Left colon (tissue), 2 donors: ENCODE measurements at places on chromosomes 6 and 20.

- no peak for DNase-seq
These were observed 101.5 kb downstream of the ISM1 start for GRCh38 chr20:13322621-13323020.

- DNase-seq, result no peak
These were observed 416.1 kb downstream of the BCKDHB start for GRCh38 chr6:80522576-80522975.

DNA sequence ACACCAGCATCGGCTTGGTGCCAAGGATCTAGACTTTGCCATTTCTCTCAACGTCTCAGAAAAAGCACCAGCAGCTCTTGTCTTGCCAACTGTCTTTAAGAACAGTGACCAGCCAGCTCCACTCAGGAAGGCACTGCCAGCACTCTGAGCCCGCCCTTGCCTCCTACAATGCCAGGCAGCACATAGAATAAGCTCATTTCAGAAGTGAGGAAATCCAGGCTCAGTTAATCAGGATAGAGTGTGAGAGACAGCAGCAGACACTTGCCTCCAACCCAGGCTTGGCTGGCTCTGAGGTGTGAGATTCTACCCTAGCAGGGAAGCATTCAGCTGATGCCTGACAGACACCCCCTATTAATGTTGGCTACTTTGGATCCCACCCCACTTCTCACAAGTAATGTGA is 4.3 kb upstream of the SYNDIG1 start:
- no peak for DNase-seq

GRCh38 chr6:46969206-46969605 is 47.5 kb upstream of the ADGRF5 start:
- DNase-seq, result no peak

- DNase-seq, result no peak
These were observed 65.1 kb upstream of the ADGRG6 start for GRCh38 chr6:142236691-142237090.

DNA sequence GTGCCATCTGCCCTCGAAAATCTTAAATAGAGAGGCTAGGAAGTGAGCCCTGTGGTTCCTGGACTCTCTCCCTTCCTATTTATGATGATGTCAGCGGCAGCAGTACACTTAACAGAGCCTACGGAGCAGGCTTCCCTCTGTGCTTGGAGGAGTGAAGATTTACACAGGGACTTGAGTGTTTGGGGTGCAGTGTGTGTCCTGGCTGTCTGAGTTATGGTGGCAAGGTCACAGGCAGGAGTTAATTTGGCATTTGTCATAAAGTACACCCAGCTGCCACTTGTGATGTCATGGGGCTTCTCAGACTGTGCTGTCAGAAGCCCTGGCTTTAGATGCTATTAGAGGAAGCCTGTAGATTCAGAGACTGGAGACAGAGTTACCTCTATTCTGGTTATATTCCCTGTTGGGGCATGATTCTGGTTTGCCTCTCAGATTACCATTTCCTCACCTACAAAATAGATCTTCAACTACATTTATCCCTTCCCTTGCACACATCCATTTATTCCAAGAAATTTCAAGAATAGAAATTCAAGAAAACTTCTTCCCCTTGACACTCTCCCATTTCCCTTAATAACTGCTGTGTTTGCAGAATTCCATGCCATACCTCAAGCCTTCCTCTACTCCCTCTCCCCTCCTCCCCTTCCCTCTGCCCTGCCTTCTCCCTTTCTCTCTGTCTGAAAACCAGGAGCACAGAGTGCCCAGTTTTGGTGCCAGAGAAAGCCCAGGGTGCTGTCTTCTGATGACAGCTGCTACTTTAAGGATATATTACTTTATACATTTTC is 72.1 kb downstream of the SLC24A3 start:
- DNase-seq, result no peak

DNA sequence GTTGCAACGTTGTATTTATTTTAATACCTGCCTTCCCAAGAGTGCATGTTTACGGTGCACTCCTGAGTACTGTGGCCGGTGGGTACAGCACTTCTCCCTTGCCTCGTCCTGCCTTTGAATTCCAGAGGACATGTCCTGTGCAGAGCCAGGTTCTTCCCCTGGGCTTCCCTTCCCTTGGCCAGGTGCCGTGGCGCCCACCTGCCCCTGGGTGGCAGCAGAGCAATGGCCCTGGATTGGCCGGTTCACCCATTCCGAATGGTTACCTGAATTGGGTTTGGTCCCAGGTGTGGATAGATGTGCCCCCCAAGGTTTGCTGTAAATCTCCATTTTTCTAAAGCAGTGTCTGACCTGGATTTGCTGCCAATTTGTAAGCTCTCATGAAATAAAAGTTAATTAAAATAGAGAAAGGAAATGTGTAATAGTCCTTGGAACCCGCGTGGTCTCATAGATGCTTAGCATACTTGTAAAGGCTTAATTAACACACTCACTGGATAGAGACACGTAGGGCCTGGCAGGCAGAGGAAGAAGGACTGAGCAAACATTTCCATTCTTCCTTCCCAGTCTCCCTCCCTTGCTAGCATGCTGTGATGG is 40.6 kb downstream of the DTD1 start:
- no peak for DNase-seq

DNA sequence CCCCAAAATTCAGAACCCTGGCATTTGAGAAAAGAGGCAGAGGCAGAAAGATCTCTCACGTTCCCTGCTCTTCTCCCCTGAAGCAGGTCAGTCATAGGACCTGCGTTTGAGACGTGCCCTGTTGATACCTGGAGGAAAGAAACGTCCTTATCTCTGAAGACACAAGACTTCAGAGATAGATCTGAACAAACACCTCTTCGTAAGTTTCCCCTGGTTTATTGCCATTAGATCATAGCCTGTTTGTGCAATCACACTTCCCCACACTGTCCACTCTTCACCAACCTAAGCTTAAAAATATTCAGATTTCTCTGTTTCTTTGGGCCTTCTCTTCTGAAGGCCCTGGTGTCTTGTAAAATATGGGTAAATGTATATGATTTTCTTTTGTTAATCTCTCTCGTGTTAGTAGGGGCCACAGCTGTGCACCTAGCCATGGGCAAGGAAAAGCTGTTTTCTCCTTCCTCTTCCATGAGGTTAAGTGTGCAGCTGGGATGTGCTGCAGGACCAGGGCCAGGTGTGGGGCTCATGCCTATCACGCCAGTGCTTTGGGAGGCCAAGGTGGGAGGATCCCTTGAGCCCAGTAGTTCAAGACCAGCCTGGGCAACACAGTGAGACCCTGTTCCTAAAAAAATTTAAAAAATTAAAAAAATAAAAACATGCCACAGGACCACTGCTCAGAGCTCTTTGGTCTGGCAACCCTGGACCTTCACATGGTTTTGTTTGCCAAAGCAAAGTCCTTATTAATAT is 4.7 kb upstream of the SLC22A2 start:
- DNase-seq, result no peak

DNA sequence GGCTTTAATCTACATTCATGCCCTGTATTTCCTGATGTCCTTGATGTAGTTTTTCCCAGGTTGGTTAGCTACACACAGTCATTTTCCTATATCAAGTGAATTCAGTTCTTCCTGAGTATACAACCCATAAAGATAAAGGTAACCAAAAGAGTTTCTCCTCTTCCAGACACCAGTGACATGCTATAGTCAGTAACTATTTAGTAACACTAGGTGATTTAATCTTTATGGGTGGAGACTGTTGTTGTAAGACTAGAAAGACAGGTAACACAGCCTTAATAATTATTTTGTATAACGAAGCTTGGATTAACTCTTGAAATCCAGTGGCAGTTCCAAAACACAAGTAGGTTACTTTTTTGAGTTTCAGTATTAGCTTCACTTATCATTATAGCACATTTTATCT is 17.6 kb downstream of the MCUR1 start:
- DNase-seq, result no peak

DNA sequence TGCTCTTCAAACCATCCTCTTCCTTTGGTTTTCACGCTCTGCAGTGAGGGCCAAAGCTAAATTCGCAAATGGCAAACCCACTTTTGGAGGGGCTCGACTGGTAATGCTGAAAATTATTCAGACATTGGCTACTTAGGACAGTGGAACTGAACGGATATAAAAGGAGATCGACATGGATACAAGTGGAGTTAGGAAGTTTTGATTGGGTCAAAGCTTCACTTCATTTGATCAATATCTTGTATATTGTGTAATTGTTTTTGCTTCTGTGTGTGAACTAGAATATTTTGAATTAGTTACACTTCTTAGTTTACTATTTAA is 1.2 kb downstream of the FAM8A1 start:
- DNase-seq, result no peak

- DNase-seq, result no peak
These were observed 60.5 kb downstream of the PREX1 start for GRCh38 chr20:48766961-48767960.

- no peak for DNase-seq
These were observed 7.7 kb downstream of the OPN5 start for GRCh38 chr6:47789553-47789952.

DNA sequence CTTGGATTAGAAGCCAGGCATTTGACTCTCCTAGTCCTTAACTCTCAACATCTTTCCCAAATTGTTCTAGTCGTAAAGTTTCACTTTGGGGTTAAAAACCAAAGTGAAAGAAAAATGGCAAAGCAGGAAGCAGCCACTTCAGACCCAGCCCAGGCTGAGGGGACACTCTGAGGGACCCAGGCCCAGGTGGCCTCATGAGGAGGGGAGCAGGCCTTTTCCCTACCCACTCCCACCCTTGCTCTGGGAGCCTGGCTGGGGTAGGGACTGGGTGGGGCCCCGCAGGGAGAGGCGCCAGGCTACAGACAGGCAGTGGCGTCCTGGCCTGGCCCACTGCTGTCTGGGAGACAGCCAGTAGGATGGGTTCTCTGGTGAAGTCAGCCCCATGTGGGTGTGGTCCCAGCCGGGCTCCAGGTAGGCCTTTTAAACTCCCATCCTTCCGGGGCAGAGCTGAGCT is 68.7 kb upstream of the MYL9 start:
- peak; percentile 88 for DNase-seq

DNA sequence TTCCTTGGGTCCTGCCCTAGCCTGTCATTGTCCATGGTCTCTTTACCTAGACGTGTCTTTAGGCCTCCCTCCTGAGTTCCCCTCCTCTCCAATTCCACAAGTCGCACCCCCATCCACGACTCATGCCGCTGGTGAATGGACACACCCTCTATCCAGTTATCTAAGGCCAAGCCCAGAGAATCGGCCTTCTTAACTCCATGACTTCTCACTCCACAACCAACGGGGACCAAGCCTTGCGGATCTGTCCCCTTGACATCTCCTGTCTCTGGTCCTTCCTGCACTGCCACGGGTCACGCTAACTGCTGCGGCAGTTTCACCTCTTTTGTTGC is 7.0 kb upstream of the RREB1 start:
- no peak for DNase-seq

DNA sequence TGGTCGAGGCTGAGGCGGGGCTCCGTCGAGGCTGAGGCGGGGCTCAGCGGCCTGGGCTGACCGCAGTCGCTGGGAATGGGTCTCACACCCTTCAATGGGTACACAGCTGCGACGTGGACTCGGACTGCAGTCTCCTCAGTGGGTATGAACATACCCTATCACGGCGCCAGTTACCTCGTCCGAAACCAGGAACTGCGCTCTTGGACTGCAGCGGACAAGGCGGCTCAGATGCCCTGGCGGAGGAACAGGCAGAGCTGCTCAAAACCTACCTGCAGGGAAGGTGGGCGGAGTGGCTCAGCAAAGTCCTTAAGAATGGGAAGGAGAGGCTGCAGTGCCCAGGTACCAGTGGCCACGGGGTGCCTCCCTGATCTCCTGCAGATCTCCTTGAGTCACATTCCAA is 14.2 kb downstream of the HLA-A start:
- DNase-seq, result no peak

GRCh38 chr20:35828434-35828833 is 56.6 kb downstream of the PHF20 start:
- DNase-seq, result no peak

DNA sequence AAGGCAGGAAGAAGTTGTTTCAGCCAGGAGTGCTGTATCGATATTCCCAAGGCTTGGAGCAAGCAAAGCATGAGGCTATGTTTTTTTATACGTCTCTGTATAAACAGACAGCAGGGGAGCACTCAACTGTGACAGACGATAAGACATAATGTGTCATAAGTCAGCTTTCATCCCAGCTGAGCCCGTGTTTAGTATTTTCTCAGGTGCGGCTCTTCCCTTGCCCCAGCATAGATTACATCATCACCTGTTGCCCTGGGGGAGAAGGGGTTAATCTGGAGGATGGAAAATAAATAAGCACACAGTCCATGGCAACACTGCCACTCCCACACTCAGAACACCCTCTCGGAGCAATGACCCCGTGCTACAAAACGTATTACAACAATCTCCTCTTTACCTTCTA is 22.1 kb upstream of the KCNK5 start:
- no peak for DNase-seq

DNA sequence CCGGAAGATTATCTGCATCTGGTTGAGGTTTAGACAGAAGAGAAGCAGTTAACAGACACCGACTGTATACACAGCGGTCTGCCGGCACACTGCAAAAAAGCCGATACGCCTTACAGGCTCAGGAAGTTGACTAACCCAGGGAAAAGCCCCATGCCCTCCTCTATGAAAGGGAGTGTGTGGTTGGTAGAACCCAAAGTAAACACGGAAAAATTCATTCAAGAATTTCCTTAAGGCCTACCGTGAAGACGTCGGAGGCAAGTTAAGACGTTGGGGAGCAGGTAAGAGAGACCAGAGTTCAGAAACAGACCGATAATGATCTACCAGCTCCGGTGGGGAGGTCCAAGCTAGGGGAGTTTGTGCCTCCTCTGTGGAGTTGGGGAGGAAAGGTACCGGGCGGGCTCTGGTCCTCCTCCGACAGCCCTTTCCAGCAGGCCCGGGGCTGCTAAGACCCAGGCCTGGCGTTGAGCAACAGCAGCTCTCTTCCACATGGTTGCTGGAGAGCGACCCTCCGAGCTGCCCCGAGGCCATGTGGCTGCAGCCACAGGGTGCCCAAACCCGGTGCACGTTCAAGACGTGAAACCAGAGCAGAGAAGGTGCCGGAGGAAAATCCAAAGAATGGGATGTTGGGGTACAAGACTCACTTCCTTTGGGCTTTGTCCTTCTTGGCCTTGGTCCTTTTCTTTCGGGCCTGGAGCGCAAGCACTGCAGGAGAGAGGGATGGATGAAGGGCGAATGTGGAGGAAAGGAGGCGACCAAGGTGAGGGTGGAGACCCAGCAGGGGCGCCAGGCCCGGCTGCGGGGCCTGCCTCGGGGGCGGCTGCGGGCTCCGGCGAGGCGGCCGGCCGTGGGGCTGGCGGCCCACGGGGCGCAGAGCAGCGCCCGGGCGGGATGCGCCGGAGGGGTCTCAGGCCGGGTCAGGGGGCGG is 809 bp downstream of the SRPK1 start:
- DNase-seq, result peak; percentile 72

DNA sequence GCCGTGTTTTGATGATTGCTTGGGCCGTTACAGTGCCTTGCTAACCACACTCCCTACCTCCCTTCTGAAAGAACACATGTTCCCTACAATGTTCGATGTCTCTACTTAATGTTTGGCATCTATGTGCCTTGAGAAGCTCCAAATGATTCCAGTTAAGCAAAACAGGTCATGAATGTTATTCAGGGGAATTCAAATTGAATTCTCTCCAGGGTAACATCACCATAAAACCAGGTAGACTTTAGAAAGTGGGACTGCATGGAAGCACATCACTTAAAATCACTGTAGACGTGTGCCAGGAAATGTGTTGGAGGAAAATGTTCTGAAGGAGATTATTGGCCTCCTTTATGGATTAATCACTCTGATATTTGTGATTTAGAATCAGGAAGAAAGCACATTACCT is 128.1 kb downstream of the ADAT2 start:
- no peak for DNase-seq

GRCh38 chr20:36836591-36837269 is 39.2 kb upstream of the TLDC2 start:
- peak; percentile 74 for DNase-seq

- DNase-seq, result no peak
These were observed 8.7 kb downstream of the TAF4 start for GRCh38 chr20:62056975-62057374.
